HepG2 (cell line): ENCODE measurements at places on chromosomes 7 and 10. TPM values are rescaled to one million over a fixed set of nuclear protein-coding genes. Genes with fewer than 3 reads are reported as not detected.

DNA sequence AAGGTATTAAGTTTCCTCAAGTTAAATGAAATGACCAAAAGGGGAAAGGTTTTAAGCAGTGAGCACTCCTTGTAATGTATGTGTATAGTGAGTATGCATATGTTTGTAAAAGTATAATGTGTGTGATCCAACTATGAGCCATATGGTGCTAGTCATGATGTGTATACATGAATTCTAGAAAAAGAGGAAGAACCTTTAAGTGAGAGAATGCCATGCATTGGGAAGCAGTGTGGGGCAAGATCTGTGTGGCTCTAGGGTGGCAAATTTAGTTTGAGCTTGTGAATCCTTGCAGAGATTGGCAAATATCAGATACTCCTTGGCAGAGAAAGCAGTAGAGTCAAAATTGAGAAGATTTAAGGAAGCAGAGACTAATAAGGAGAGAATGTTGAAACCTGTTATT lies 435.0 kb downstream of the AUTS2 start:
- no peak overlapping the region for H3K4me3 ChIP-seq
- DNase-seq: no peak
- H3K36me3 ChIP-seq: no peaks in the 10 kb centered on the region
- H3K27me3 ChIP-seq: no peaks in the 10 kb centered on the region
- no peak overlapping the region for H3K27ac ChIP-seq

DNA sequence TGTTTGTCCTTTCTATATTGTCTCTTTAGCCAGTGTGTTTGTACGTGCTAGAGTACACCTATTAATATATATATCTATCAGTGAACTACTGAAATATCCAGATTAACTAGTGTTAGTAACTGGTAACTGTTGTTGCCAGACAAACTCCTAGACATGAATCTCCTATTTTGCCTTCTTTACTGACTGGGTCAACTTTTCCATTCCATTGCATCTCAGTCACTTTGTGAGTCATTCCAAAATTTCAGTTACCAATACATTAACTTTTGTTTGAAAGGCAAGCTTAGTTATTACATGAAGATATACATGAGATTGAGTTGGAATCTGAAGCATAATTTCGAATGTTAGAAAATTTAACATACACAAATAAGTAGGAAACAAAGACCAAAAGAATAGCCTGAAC lies 51.4 kb downstream of the BTAF1 start:
- H3K36me3 ChIP-seq: peaks cover 4% of the 10 kb centered on the region
- no peak overlapping the region for H3K27ac ChIP-seq
- no peaks in the 10 kb centered on the region for H3K27me3 ChIP-seq

DNA sequence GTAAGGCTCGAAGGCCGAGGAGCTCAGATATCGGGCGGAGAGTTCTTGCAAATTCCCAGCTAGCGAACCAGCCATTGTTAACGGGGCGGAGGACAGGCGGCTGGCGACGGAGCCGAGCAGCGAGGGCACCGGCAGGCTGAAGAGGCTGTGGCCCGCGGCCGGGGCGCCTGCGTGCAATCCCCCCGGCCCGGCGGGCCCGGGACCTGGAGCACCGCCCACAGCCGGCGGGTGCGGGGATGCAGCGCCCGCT lies 4.1 kb downstream of the VAX1 start:
- H3K27me3 ChIP-seq: peaks cover 93% of the 10 kb centered on the region
- peaks cover 10% of the 10 kb centered on the region; the same call in 1 of the 2 replicates for H3K4me1 ChIP-seq
- no peaks in the 10 kb centered on the region for H3K36me3 ChIP-seq
- DNase-seq: no peak

DNA sequence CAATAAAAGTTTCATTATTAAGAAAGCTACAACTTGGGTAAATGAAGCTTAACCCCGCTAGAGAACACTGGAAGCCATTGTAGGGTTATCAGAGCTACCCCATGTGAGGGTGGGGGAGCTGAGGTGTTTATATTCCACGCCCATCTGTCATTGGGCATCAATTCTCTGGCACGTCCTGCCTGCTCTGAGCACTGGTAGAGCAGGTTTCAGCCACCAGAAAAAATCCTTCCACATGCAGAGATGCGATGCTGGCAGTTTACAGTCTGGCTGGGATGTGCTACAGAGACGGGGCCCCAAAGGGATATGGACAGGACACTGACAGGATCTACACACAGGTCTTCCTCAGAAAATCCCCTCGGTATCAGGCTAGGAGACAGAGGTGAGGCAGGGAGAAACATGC lies 15.9 kb upstream of the RAPGEF5 start:
- H3K27ac ChIP-seq: no peak overlapping the region
- H3K4me3 ChIP-seq: no peak overlapping the region
- H3K4me1 ChIP-seq: peaks cover 55% of the 10 kb centered on the region
- no peaks in the 10 kb centered on the region for H3K36me3 ChIP-seq
- no peak for DNase-seq

DNA sequence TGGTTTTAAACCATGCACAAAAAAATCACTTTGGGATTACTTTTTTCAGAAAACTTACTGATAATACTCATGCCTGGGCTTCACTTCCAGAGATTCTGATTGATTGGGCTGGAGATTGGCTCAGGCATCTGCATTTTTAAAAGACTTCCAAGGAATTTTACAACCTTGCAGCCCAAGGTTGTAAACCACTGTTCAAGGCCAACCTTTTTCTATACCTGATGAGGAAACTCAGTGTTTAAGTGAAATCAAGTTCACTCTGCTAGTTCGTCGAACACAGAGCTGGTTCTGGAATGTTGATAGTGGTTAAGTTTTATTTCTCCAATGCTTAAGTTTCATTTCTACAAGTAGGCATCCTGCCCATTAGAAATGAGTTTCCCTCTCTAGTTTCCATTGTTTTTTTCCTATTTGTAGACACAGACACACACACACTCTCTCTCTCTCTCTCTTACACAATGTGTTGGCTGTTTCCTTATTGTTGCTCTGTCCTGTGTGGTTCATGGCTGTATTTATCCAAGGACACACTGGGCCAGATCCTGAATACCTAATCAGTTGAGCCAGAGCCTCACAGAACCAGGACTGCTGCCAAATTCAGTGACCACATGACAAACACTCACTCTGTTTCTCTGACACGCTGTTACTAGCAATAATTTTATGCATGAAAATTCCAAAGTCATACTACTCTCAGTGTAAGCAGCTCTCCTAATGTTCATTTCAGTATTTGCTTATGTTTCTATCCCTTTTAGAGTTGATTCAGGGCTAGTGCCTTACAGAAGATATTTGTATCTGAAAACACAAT lies 3.7 kb upstream of the IFIT1B start:
- peak overlapping the region; percentile 76 for H3K27ac ChIP-seq
- peaks cover 45% of the 10 kb centered on the region for H3K4me1 ChIP-seq
- no peaks in the 10 kb centered on the region for H3K27me3 ChIP-seq
- peak; percentile 93 for DNase-seq
- no peaks in the 10 kb centered on the region for H3K36me3 ChIP-seq

DNA sequence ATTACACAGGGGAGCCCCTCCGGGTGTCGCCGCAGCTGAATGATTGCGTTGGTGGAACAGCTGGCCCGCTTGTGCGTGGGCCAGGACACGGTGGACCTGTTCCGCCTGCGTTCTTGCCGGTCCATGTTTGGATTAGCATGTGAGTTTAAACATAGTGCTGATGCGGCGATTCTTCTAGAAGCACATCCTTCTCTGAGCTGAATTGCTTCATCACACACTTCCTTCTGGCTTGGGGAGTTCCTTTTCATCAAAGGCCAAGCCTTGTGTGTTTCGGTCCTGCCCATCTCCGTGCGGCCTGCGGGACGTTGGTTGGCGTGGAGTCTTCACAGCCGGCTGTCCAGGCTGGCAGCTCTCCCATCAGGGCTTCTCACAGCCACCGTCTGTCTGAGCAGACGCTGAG lies 45.5 kb upstream of the SLC29A4 start:
- DNase-seq: no peak
- no peak overlapping the region for H3K27ac ChIP-seq
- no peaks in the 10 kb centered on the region for H3K36me3 ChIP-seq

GRCh38 chr7:78002715-78003114 lies 204.1 kb downstream of the PHTF2 start:
- DNase-seq: no peak
- H3K4me3 ChIP-seq: no peak overlapping the region
- no peaks in the 10 kb centered on the region for H3K27me3 ChIP-seq
- H3K4me1 ChIP-seq: peaks cover 9% of the 10 kb centered on the region; the same call in 1 of the 2 replicates
- H3K36me3 ChIP-seq: no peaks in the 10 kb centered on the region

GRCh38 chr7:149559711-149560110 lies 62.1 kb upstream of the ZNF746 start:
- no peak overlapping the region for H3K27ac ChIP-seq
- no peaks in the 10 kb centered on the region for H3K4me1 ChIP-seq
- peaks cover 3% of the 10 kb centered on the region; the same call in 1 of the 2 replicates for H3K36me3 ChIP-seq
- H3K27me3 ChIP-seq: no peaks in the 10 kb centered on the region
- no peak for DNase-seq

- peaks cover 20% of the 10 kb centered on the region for H3K4me1 ChIP-seq
- H3K27ac ChIP-seq: no peak overlapping the region
- DNase-seq: no peak
- no peaks in the 10 kb centered on the region for H3K27me3 ChIP-seq
Observed at GRCh38 chr7:86978808-86979506, 80.5 kb downstream of the ELAPOR2 start.

Gene TMEM229A
- total RNA-seq: not detected in 2 replicates

Gene ITPRID1
- total RNA-seq: not detected in 2 replicates

Gene MACROH2A2
- total RNA-seq: 41.6 and 43.1 TPM in 2 replicates

Gene LEP
- total RNA-seq: not detected in 2 replicates
